ENCODE measurements at places on chromosomes 3 and 15.

- no peak for DNase-seq
Measured at GRCh38 chr3:156469456-156469855, 85.5 kb downstream of the SSR3 start.

- no peak for DNase-seq
Measured at GRCh38 chr3:157370867-157371266, 65.8 kb upstream of the PTX3 start.

DNA sequence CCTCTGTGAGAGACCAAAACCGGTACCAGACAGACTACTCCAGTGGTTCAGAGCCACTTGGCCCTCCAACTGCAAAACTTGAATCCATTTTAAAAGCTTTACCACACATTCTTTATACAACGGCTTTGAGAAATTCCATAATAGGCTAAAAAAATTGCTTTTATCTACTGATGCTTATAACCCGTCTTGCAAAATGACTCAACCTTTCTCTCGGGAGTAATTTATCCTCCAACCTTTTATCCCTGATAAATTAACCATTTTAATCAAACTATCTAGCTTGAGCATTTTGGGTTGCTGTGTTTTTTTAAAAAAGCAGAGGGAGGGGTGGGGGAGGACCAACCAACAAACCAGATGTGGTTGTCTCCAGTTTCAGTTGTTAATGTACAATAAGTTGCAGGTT is 275.7 kb upstream of the LRTM1 start:
- no peak for DNase-seq

DNA sequence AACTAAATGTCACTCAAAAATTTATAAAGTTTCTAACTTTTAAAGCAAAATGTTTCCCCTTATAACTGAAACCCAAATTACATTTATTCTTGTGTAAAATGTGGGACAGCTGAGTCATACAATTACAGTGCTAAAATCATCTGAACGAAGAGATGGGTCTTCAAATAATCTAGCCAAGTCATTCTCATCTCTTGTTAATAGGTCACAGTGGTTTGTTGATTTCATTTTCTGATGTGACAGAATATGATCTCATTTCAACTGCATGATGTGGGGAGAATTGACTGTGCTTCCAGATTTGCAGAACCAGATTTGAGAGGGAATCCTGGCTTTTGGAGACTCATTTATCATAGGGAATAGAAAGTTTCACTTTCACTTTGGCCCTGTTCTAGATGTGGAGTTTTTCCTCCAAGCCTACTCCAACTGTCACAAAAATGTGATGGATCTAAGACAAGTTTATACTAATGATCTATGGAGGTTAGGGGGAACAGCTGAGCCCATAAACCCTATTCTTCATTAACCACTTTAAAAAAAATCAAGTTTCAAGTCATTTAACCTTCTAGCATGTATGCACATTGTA is 685.0 kb downstream of the PDCD6IP start:
- no peak for DNase-seq

DNA sequence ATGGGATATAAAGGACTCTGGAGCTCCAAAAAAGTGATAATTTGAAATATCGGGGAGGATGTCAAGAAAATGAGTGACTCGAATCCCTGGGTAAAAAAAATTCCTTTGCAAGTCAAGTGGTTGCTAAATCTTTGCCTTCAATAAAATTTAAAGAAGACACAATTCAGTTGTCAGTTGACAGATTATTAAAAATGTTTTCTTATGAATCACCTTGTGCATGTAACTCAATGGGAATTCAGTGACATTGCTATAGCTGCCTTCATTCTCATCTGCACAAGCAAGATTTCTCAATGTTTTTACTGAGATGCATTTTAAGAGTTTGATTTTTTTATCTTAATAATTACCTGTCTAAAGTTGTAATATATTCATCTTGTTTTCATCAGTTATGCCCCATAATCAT is 264.0 kb upstream of the IL12A start:
- DNase-seq: no peak

- peak; percentile 6 for DNase-seq
Measured at GRCh38 chr3:31981206-31982181, at the start of the genes OSBPL10 and ZNF860. Gene OSBPL10, minus strand, starts transcription at chr3:31981262. Its CDS starts 83 bp downstream, at chr3:31981179. Gene ZNF860, plus strand, starts transcription at chr3:31981750. Its CDS starts 7,330 bp downstream, at chr3:31989080.

DNA sequence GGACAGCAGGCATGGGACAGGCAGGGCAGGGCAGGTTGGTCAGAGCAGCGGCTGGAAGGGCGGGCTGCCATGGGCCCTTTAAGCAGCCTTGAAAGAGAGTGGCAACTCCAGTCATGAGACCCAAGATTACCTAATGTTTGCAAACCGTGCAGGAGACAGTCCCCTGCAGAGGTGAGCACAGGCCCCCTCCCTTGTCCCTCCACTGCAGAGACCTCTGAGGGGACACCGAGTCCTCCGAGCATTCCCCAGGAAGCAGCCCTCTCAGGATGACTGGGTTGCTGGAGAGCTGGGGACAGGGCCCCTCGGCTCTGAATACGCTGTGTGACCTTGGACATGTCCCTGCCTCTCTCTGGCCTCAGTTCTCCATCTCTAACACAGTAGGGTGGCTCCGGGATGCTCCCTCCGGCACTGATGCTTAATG is 81.4 kb downstream of the IQSEC1 start:
- DNase-seq: no peak

DNA sequence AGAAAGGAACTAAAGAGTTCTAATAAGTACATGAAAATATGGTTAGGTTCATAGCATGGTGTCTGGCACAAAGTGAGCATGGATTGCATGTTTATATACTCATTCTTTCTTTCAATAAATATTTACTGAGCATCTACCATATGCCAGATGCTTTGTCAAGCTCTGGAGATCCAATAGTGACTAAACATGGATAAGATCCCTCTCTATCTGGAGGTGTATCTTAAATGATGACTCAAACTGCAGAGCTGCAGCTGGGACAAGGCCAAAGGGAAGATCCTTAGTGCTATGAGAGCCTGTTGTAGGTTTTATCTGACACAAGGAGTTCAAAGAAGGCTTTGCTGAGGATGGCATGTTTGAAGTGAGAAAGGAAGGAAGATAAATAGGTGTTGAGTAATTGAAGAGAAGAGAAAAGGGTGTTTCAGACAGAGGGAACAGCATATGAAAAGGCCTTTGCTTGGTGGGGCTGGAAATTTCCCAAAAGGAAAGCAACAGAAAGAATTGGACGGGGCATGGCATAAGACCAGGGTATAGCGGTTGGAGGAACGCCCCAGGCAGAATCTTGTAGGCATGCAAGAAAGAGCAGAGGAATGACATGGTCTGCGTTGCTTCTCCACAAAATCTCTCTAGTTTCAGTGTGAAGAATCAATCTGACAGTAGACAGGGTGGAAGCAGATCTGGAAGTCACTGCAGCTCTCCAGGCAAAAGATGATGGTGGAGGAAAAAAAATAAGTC is 239.9 kb upstream of the LRTM1 start:
- no peak for DNase-seq

- DNase-seq: no peak
Measured at GRCh38 chr3:134323966-134324962, 50.0 kb downstream of the AMOTL2 start.

DNA sequence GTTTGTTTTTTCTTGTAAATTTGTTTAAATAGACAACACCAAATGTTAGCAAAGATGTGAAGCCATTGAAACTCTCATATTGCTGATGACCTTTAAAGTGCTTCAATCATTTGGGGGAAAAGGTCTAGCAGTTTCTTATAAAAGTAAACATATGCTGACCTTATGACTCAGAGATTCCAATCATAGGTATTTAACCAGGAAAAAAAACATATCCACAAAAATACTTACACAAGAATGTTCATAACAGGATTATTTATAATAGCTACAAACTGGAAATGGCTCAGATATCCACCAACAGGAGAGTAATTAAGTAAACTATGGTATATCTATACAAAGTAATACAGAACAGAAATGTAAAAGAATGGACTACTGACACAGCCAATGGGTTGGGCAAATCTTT is 27.1 kb upstream of the RORA start:
- no peak for DNase-seq

DNA sequence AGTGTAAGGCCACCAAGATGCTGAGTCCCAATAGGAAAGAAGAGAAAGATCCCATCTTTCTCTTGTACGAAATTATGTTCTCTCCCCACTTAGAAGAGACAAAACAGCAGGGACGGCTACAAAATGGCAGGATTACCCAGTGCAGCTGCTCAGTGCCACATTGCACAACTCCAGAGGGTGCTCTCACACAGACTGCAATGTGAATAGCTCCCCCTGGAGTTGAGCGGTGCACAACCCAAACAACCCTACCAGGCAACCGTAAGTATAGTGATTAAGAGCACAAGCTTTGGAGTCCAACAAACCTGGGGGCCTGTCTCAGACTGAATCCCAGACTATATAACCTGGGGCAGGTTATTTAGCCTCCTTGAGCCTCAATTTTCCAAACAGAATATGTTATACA is 3.1 kb upstream of the BHLHE40 start:
- DNase-seq: no peak

DNA sequence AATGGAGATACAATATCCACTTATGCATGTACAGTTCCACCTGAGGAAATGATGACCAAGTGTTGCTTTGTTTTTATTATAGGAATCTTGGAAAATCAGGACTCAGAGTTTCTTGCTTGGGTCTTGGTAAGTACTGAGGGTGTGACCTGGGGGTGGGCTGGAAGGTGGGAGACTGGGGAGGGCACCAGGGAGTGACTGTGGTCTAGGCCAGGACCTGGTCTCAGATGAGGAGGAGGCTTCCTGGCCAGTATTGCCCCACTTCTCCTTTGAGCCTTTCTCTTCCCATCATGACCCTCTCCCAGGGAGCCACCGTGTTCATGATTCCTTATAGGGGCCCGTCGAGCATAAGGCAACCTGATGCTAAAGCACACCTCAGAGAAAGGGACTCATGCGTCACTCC is 133.4 kb downstream of the SSR3 start:
- DNase-seq: no peak

DNA sequence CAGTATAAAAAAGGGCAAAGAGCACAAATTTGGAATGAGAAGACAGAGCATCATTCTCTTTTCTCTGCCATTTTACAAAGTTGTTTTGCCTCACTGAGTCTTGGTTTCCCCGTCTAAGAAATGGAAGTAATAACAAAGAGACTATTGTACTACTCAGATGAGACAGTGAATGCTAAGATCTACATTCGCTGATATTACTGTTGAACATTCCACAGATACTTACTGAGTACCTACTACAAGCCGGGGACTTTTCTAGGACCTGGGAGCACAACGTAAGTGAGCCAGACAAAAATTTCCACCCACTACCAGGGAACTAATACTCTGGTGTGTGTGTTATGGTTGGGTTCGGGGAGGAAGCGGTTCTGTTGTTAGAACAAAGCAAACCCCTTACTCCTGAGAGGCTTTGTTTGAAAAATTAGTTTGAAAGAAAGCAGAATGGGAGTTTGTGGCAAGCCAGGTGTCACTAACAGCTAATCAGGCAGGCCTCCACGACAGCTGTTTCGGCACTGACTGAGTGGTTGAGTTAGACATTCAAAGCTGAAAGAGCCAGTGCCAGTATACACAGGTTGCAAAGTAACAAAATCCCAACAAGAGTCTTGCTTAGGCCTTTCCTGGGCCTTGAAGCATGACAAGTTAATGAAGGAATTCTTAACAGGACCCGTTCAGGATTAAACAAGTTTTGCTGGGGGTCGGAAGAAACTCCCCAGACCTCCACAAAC is 458.3 kb downstream of the EDEM1 start:
- DNase-seq: no peak

DNA sequence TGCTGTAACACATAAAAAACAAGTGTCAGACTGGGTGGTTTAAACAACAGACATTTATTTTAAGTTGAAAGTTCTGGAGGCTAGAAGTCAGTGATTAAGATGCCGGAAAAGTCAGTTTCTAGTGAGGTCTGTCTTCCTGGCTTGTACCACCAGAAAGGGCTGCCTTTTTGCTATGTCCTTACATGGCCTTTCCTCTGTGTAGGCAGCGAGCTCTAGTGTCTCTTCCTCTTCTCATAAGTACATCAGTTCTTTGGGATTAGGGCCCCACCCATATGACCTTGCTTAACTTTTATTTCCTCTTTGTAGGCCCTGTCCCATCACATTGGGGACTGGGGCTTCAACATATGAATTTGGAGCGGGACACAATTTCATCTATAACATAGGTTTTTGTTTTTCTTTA is 128.0 kb downstream of the BBX start:
- DNase-seq: no peak

DNA sequence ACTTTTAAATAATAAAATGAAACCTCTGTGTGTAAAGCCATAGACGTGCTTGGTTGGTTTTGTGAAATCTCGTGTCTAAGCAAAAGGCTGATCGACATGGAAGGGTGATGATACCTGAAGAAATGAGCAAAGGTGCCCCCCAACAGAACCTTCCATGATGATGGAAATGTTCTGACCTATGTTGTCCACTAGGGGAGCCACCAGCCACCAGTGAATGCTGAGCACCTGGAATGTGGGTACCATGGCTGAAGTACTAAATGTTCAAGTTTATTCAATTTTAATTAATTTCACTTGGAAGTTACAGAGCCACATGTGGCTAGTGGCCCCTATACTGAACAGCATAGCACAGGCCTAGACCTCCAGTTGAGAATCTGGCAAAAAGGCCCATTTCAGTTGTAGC is 158.8 kb downstream of the POLR2M start:
- no peak for DNase-seq

- DNase-seq: no peak
Measured at GRCh38 chr15:50137330-50137761, 18.3 kb upstream of the ATP8B4 start.

DNA sequence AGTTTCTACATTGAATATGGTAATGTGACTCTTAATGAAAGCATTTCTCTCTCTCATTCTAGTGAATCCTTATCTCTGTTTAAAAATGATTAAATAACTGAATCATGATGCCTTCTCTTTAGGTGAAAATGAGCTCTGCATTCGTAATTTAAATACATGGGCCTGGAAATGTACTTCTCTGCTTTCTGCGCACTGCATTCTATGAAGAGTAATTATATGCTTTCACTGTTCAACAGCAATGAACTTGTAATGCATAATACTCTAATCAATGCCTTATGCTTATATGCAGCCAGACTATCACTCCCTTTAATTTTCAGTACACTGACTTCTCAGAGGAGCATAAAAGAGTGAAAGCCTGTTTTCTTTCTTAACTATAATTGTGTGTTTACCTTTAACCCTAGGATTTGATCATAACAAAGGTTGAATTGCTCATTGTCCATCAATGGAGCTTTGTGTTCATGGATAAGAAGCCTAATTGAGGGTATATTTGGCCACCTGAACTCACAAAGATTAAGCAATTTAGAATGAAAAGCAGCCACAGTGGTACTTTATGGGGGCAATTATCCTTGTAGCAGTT is 330.8 kb upstream of the PDZRN3 start:
- no peak for DNase-seq

DNA sequence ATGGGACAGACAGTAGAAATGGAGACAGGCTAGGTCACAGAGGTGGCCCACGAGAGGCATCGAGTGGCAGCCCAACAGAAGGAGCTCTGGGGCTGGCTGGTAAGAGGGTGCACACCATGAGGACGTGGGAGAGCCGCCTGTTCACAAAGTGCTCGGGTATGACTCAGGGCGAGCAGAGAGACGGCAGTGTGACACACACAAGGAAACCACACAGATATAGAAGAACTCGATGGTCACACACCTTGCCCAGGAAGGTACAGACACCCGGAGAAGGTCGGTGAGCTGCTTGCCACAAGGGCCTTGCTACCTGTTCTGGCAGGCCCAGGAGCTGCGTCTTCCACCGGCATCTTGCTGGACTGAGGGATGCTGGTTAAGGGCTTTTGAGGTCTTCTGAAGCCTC is 50.2 kb downstream of the CA12 start:
- DNase-seq: no peak

GRCh38 chr15:65331811-65332210 is 27.3 kb downstream of the RNU5B-1 start:
- DNase-seq: no peak

GRCh38 chr3:142837526-142837925 is 51.4 kb downstream of the PCOLCE2 start:
- DNase-seq: no peak

GRCh38 chr3:186785495-186786018 is 2.2 kb downstream of the EIF4A2 start:
- no peak for DNase-seq

All from activated CD4-positive, CD25-positive, alpha-beta regulatory T cell (primary cell).